ENCODE measurements at places on chromosomes 12 and 14. TPM values are rescaled to one million over a fixed set of nuclear protein-coding genes. Genes with fewer than 3 reads are reported as not detected.

Gene TROAP
- total RNA-seq: 0.99 TPM

Gene OR10P1
- total RNA-seq: not detected

DNA sequence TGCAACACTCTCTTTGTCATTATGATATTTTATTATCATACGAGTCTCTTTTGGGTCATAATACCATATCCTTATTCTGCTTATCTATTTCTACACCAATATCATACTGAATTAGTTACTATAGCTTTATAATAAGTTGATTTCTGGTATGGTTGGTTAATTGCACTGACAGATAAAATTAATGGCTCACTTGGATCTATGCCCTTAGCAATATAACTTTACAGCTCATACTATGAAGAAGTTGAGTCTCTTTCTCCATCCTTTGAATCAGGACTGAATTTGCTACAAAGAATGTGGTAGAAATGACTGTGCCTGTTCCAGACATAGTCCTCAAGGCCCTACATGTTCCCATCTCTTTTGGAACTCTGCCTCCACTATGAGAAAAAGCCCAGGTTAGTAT is 139.7 kb upstream of the DYRK2 start:
- no peak for DNase-seq

Gene TRHDE
- 3.5 TPM for total RNA-seq

GRCh38 chr12:69545081-69545480 is 40.2 kb upstream of the CCT2 start:
- no peak for DNase-seq

GRCh38 chr12:41174602-41175001 is 13.5 kb upstream of the PDZRN4 start:
- no peak for DNase-seq

Gene LMNTD1
- not detected for total RNA-seq

DNA sequence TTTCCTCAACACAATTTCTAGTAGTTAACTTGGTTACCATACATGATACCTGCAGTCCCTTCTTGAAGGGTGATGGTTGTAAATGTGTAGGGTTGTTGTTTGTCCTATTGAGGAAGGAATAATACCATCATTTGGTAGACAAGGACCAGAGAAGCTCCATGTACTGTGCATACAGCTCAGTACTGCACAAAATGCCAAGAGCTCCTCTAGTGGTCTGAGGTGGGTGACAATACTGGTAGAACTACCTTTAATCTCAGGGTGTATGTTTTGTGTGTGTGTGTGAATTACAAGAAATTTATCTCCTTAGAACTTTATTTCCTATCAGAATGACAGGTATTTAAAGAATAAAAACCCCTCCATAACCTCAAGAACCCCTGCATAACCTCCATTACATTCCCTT is 575.3 kb downstream of the TMTC2 start:
- no peak for DNase-seq

Gene ANO4
- total RNA-seq: not detected

Gene PYGL
- total RNA-seq: 51.2 TPM

DNA sequence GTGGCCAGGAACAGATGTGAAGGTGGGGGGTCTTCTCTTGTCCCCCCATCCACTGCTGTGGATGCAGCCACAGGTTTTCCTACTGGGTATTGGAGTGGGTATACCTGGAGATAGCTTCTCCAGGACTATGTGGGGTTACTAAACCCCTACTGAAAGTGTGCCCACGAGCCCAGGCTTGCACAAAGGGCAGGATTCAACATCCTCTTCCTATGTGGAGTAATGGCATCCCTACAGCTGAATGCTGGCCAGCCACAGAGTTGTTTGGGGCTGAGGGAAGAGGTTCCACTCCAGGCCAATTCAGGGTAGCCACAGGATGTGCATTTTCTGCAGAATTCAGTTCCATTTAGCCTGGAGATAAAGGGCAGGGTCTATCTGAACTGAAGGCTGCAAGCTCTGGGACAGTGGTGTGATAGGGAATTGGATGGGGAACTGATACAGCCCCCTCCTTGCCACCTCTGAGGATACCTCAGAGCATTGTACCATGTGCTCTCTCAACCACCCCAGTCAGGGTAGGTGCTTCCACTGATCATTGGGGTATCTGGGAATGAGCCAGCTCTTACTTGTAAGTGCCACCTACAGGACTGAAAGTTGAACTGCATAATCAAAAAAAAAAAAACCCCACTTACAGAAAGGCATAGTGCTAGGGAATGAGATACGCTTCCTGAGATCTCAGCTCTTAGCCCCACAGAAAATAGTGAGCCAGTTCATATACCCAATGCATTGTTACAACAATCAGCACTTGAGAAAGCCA is 187.1 kb downstream of the KITLG start:
- DNase-seq: no peak

Gene PRKD1
- total RNA-seq: 38.4 TPM

Gene KRT7
- total RNA-seq: 24.1 TPM

DNA sequence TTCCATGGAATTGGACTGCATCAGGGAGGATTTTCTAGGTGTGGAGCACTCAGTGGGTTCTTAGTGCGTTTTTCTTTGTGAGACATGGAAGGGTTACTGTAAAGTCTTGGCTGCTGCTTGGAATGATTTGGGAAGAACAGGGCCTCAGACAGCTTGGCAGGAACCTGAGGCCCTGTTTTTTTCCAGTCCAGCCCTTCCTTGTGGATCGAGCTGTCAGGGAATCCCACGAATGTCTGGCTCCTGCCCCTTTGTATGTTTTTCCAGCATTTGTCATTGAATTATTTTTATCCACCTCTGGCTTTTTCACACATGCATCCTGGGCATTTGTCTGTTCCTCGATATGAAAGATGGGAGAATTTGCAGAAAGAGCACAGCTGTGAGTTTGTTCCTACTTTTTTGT is 158.5 kb downstream of the TGFB3 start:
- DNase-seq: no peak

GRCh38 chr12:43337571-43338444 is 214.2 kb downstream of the ADAMTS20 start:
- DNase-seq: no peak

- DNase-seq: no peak
These were observed 739 bp upstream of the SPATA7 start for GRCh38 chr14:88384718-88385117.

DNA sequence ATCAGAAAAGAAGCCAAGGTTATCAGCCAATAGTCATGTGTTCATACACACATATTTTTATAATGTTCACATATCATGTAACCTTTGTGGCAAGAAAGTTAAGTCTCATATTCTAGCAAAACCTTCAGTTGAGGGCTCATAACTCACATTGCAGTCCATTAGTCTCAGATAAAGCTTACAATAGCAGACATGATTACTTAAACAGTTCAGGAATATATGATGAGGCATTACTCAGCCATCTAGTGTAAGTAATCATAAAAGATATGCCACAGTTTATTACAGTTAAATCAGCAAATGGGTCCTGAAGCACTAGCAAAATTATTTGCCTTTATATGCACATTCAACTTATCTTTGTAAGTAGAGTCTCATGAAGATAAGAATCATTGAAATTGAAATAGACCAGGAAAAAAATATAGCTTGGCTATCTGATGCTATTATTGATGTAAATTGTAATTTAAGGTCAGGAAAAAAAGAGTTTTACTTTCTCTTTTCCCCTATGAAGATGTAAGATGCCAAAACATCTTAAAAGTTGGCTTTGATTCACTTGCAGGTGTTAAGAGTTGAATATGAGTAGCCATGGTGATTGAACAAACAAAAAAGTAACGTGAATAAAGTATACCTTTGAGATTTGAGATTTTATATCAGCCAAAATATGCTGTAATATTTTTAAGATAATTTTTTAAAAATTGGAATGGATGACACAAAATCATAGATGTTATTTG is 537.0 kb downstream of the SLC6A15 start:
- no peak for DNase-seq

Gene ALG10B
- 5.5 TPM for total RNA-seq

DNA sequence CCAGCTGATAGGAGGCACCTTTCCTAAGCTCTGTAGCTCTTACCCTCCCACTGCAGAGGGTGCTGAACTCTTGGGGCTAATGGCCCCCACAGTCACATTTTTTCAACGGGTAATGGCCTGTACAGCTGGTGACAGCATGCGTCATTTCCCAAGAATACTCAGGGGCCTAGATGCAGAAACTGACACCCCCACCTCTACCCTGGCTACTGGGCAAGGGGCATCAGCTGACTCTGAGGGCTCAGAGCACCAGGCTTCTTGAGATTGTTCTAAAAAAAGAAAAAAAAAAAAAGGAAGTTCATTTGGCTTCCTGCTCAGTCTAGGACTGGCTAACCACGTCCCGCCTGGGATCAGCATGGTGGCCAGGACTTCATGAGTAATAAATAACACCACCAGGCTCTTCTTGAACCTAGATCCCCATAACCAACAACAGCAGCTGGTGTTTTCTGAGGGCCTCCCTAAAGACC is 35.2 kb downstream of the ZFP36L1 start:
- DNase-seq: no peak

GRCh38 chr14:73829071-73829470 is 22.6 kb upstream of the PTGR2 start:
- DNase-seq: no peak

GRCh38 chr12:66662729-66663128 is 16.1 kb downstream of the GRIP1 start:
- no peak for DNase-seq

Gene TAS2R13
- total RNA-seq: 3.1 TPM

Data from thoracic aorta (tissue), 2 donors.